ENCODE measurements at places on chromosomes 11 and 22.

DNA sequence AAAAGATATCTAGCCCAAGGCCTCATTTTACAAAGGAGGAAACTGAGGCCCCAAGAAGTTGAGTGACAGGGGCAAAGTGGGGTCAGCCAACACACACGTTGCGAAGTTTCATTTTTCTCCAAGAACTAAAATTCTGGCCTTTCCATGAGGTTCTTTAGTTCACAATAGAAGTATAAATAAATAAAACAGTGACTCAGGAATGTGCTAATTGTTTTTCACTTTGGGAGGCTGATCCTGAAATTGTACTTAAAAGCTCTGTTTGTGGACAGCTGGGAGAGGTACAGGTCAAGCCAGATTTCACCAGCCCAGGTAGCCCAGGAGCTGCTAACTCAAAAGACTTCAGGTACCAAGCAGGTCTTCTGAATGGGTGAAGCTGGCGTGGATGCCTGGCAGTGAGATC lies 105.2 kb downstream of the TRAF6 start:
- DNase-seq, result no peak

GRCh38 chr11:35116762-35117640 lies 22.0 kb upstream of the CD44 start:
- no peak for DNase-seq

DNA sequence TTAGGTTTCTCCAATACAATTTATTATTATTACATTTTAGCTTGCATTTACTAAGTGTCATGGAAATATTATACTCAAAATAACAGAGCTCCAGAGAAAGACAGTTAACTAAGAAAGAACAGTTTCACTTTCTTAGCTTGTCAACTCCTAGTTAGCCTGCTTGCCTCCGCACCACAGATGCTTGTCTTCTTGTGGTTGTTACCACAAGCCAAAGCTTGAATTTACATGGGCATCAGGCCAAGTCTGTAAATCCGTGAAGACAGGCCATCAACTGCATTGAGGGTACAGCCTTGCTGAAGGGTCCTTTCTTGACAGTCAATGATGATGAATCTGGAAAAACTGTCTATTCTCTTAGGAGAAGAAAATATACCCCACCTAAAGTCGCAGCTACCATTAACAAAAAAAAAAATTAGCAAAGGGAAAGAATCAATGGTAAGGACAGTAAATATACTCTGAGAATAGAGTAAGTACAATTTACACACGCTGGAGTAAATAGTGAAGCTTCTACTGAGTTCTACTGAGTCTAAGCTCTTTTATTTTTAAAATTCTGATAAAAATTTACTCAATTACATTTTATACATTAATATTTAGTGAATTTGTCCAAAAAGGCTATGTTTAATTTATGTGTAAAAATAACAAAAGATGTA lies 15.6 kb upstream of the DENND5A start:
- no peak for DNase-seq

DNA sequence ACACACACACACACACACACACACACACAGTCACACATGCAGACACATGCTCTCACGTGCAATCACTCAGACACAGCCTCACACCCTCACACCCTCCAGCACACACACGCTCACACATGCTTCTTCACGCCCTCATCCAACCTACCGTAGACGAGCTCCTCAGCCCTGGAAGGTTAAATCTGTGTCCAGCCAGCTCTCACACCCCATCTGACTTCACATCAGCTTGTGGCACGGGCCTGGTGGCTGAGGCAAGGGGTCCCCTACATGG lies 1.3 kb upstream of the SCUBE1 start:
- DNase-seq, result no peak

Measured in globus pallidus (tissue), 1 donor.